Brain pericyte (primary cell): ENCODE measurements at places on chromosomes 3 and 15.
A peak's percentile ranks its signal among the peaks of the same experiment; 100 is the strongest.

GRCh38 chr3:82001276-82001923, 240.0 kb upstream of the GBE1 start:
- DNase-seq: peak; percentile 3

- no peak for DNase-seq
Observed at GRCh38 chr3:65246561-65246960, 558.8 kb upstream of the ADAMTS9 start.

DNA sequence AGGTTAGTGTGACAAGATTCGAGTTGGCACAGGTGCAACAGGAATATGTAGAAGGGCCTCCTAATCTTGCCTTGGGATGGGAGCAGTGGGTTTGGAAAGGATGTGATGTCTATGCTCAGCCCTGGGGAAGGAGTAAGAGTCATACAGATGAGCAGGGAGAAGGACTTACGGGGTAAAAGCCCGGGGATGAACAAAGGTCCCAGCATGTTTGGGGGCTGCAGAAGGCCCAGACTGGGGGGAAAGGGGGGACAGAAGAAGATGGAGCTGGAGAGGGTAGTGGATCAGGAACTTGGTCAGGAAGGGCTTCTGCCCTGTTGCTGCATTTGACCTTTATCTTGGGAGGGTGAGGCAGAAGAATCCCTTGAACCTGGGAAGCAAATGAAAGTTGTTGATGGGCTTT, 240.1 kb upstream of the ST8SIA2 start:
- DNase-seq: no peak

DNA sequence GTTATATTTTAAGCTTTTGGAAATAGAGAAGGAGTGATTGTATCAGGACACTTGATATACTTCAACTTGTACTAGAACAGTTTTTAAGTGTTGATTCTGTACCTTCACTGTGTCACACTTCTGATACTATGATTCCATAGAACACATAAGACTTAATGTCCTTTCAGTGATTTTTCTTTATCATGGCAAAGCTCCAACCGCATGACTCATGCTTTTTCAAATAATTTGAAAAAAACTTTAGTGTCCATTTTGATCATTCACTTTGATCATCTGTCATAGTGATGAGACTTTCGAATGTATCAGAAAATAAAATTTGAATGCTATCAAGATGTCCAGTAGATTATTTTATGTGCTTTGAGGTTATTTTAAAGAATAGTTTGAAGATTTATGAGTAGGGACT, 32.0 kb downstream of the AP4E1 start:
- DNase-seq: no peak

- no peak for DNase-seq
Observed at GRCh38 chr3:37255990-37256308, 81.6 kb upstream of the LRRFIP2 start.

- DNase-seq: no peak
Observed at GRCh38 chr3:48505968-48506504, 2.1 kb upstream of the SHISA5 start.

DNA sequence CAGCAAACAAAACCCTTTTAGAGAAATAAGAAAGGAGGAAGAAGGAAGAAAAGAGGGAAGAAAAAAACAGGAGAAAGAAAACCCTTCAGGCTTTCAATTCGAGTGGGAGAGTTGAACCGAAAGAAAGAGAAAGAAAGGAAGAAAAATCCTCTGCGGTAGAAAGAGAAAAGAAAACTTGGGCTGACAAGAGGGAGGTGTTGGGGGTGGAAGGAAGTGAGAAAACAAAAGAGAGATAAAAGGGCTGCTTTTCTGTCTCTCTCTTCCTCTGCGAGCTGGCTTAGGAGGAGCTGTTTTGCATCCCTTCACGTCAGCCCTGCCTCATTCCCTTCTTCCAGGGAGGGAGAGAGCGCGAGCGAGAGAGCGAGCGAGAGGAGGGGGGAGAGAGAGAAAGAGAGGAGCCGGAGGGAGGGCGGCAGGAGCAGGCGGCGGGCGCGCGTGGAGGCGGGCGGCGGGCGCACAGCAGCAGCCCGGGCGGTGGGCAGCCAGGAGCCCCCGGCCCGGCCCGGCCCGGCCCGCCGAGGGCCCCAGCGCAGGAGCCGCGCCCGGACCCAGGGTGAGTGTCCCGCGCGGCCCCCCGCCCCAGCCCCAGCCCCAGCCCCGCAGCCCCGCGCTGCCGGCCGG, at the start of gene ZNF710:
Gene ZNF710 (plus strand): TSS at position 263 of the 621 bp plus-strand sequence. CDS start 65,814 bp downstream, outside the sequence.
- DNase-seq: no peak

GRCh38 chr15:69921626-69922619, 175.8 kb downstream of the TLE3 start:
- no peak for DNase-seq

GRCh38 chr3:10023587-10024310, 2.5 kb upstream of the FANCD2 start:
- DNase-seq: no peak

DNA sequence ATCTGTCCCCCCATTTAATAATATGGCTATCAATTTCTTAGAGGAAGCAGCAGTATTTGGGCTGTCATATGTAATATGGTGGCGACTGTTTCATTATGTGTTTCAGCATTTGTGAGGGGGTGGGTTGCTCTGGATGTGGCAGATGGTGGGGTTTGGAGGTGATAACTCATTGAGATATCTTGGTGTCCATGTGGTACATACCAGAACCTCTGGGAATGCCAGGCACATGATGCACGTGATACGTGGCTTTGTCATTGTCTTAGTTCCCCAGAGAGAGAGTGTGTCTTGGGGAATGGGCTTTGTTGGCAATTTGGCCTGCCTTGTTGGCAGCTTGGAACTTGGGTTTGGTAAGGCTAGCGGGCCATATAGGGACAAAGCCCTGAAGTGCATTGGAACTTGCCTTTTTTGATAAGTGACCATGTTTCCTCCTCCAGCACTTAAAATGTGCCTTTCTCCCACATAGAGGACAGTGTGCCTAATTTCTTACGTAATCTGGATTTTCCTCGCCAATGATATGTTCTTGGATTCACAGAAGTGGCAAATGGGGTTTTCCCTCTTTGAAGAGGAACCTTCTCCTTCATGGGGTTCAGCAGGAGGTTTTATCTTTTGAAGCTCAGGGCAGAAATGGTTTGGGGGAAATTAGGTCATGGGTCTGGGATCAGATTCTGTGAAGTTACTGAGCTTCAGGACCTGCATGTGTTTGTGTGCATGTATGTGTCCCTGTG, 79.5 kb downstream of the DNASE1L3 start:
- DNase-seq: no peak

DNA sequence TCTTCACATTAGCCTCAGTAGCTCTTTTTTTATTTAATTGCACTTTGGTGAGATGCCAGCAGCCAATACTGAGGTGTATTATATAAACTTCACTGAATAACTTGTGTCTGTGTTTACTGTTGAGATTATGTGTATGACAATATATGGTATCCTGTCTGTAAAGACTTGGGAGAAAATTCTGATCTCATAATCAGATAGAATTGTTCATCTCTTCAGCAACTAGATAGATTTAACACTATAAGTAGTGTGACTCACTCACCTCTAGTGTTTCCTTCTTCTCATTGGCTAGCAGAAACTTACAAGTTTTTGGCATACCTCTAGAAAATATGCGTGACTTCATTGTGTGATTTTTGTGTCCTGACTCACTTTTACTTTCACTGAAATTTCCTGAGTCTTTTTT, 67.6 kb upstream of the TGFBR2 start:
- no peak for DNase-seq

DNA sequence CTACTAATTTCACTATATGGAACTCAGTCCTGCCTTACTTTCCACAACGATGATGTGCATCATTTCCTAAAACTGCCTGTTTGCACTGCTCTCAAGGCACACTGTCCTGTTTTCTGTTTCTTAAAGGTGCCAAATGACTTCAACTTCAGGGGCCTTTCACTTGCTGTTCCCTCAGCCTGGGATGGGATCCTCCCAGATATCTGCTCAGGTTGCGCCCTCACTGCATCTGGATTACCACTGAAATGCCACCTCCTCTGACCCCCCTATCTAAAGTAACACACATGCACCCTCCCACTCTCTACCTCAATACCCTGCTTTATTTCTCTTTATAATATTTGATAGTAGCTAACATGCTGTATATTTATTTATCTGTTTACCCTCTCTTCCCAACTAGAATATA, 123.8 kb upstream of the CMC1 start:
- no peak for DNase-seq

GRCh38 chr3:49133226-49133951, 539 bp upstream of the LAMB2 start:
- DNase-seq: peak; percentile 70

DNA sequence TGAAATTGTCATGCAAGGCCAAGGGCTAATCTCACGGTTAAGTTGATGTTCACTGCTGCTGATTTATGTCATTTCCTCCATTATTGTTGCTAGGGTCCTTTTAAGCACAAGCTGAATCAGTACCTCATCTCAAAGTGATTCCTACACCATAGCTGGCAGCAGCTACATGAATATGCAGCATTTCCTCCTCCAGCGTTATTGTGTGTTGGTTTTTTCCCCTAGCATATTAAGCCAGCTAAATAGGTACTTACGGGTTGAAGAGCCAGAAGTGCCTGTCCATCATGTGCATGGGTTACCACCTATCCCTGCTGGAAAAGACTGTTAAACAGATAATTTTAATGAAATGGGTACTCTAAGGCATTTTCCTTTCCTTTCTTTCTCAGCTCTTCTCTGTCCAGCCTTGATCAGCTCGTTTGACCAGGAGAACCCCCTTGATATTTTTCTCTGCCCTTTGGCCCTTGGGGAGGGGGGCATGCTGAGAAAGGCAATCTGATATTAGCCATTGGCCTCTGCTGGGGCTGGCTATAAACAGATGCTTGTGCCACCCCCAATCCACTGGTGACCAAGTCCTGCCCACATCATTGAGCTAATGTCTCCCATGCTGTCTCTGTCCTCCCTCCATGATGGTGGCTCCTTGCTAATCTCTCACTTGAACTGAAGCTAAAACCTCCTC, 115.6 kb upstream of the PLXNA1 start:
- no peak for DNase-seq

GRCh38 chr15:86711476-86711875, 631.8 kb downstream of the AGBL1 start:
- no peak for DNase-seq

DNA sequence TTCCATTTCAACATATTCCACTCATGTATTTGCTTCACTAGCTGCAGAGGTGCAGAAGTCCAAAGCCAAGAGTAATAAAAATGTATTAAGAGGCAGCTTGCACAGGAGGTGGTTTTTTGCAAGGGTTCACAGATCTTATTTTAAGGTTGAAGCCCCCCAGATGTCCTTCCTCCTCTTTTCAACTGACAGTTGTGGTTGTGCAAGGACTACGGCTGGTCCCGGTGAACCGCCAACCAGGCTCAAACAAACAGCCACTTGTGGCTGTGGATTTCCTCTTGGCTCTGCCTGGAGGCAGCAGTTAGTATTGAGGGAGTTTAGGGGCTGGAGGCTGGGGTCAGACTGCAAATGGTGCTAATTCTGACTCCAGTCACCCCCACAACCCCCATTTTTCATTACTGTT, 240.7 kb upstream of the TBC1D5 start:
- DNase-seq: no peak

GRCh38 chr3:53195066-53195450, 34.0 kb downstream of the PRKCD start:
- no peak for DNase-seq

- DNase-seq: no peak
Observed at GRCh38 chr3:101824702-101825101, 24.6 kb upstream of the NFKBIZ start.

GRCh38 chr3:52986938-52987337, 58.9 kb downstream of the SFMBT1 start:
- no peak for DNase-seq

- peak; percentile 81 for DNase-seq
Observed at GRCh38 chr3:39146611-39147591, 6.5 kb downstream of the CSRNP1 start.

DNA sequence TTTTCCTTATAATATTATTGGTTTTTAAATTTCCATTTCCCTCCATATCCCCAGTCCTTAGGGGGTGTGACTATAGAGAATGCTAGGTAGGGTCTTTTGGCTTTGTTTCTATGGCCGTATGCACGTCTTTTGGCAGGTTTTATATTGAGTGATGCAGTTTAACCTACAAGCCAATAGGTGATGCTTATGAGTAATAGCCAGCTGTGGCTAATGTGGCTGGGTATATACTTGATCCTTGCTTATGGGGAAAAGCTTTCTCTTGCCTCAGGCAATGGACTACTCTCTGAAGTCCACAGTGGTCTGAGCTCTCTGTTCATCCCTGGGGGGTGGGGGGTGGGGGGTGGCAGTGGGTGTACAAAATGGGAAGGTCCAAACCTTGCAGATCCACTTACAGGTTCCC, 223.9 kb downstream of the MFSD1 start:
- DNase-seq: no peak

DNA sequence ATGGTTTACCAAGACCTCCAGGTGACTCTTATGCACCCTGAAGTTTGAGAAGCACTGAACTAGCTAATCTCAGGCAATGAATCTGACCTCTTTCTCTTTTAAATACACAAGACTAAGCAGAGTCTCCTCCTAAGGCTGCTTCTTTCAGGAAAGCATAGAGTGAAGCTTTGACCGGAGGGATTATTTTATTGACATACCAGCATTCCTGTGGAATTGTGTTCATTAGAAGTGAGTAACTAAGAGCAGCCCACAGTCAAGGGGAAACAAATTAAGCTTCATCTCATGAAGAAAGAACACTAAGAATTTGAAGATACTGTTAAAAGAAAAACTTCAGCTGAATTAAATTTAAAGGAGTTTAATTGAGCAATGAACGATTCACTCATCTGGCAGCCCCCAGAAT, 963.5 kb downstream of the NTRK3 start:
- no peak for DNase-seq

DNA sequence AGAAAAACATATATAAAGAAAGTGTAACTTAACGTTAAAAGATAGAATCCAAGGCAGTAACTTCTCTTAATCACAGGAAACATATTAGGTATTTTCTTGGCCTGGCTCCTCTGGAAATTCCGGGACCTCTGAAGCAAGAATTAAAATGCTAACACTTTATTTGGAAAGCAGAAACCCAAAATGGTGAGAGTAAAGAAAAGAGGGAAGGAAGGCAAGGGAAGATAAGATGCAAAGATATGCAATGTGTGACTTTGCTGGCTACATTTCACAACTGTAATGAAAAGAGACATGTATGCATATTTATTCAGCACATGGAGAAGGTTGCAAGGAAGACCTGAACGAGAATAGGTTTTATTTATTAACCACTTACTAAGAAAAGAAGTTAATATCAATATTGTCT, 372.5 kb downstream of the TBL1XR1 start:
- DNase-seq: no peak

DNA sequence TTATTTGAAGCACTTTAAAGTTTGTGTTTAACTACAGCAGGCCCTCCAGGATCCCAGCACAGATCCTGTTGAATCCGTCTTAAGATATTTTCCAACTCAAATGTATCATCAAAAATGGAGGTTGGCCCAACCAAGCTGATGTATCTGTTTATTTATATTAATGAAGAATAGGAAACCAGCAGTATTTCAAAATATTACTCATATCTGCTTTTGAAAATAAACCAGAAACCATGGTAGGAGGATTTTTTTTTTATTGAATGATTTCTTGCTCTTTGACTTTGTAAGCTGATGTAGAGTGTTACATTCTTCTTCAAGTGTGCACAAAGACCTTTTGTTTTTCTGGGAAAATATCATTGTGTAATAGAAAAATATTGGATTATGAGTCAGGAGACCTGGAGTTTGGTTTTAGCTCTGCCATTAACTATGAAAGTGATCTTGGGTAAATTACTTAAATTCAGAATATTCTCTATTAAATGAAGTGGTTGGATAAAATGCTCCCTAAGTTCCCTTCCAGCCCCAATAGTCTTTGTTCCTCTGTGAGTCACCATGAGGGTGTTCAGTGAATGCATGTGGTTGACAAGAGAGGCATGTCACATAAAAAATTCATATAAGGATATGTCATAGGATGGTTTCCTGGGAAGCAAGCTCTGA, 221.3 kb upstream of the GAP43 start:
- DNase-seq: peak; percentile 65

- DNase-seq: no peak
Observed at GRCh38 chr3:52525680-52526561, 7.7 kb downstream of the NT5DC2 start.
